ENCODE measurements at places on chromosomes 12 and 14.

DNA sequence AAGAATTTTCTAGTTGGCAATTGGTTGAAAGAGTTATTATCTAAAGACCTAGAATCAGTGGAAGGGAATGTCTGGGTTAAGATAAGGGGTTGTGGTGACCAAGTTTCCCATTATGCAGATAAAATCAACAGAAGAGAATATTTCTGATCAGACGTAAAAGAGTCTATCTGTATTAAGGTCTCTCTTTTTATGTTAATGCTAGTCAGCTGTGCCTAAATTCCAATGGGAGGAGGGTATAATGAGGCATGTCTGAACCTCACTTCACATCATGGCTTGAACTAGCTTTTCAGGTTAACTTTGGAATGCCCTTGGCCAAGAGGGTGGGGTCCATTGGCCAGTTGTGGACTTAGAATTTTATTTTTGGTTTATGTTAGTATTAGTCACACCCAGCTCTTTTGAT, 34.3 kb upstream of the CHST11 start:
- no peak for DNase-seq

- no peak for DNase-seq
Measured at GRCh38 chr14:50947446-50947845, 3.2 kb upstream of the PYGL start.

DNA sequence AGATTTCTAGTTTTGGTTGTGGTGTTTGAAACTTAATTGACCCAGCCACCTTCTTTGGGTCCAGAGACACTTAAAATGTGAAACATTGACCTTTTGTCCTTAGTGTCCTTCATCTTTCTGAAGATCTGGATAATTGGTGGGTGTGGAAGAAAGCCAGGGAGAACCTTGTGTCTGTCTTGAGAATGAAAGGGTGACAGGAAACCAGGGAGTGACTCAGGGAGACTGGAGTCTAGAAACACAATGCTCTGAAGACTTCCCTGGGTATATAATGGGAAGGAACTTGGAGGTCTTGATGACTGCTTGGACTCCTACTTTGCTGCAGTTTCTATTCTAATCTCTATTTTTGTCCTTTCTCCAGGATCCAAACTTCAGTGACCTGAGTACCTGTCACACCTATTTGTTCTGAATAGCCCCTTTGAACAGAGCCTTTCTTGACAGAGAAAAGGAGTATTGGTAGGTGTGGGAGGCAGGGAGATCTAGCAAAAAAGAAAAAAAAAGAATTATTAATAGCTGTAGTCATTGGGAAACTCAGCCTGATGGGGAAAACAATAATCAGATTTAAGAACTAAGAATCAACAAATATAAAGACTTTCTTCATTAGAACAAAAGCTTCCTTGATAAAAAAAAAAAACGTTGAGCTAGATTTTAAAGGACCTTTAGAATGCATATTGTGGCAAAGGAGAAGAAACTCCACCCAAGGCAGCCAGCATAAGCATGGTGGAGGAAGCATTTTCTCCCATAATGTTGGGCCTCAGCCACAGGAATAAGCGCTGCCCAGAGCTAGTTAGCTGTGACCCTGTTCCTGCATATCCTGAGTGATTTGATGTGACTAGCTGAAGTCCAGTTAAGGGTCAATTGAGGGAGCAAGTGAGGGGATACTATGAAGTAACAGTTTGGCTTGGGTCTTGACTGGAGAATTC, 77.9 kb upstream of the HOXC13 start:
- no peak for DNase-seq

GRCh38 chr14:20970647-20970982, 15.3 kb downstream of the RNASE2 start:
- no peak for DNase-seq

DNA sequence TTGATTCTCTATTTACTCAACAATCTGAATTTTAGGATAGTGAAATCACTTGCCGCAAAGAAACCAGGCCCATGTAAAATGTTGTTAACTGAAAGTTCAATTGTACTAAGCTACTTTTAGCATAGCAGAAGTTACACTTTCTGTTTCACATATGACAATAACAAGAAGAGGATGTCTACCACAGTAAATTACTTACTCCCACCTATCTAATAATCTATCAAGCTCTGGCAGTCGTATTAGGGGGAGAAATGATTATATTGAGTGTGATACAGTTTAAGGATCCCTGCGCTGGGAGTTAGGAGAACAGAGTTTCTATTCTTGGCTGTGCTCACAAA, 66.5 kb upstream of the CAND1 start:
- no peak for DNase-seq

- no peak for DNase-seq
Measured at GRCh38 chr12:8638951-8639350, 23.7 kb downstream of the MFAP5 start.

DNA sequence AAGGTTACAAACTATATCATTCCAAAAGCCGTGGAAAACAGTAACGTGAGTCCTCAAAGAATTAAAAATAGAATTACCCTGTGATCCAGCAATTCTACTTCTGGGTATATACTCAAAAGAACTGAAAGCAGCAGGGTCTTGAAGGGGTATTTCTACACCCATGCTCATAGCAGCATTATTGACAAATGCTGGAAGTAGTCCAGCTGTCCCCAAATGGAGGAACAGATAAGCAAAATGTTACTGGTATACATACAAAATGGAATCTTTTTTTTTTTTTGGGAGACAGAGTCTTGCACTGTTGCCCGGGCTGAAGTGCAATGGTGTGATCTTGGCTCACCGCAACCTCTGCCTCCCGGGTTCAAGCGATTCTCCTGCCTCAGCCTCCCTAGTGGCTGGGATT, 32.9 kb downstream of the ADIPOR2 start:
- no peak for DNase-seq

DNA sequence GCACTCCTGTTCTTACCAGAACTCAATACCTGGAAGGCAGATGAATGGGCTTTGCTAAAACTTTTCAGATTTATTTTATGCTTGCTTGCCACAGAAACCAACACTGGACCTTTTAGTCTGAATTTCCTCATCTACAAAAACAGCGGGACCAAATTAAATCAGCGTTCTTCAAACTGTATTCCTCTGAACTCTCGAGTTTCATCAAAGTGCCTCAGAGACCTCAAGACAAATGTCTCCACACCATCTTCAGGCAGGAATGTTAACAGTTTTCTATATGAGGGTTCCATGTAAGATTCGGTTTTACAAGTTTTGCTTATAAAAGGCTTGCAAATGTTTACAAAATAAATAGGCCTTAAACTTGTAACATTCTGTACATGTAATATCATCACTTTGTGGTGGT, 74.6 kb downstream of the MED13L start:
- no peak for DNase-seq
